NCI-H1694 treated with DMSO at 0.1 percent for 48 hours (cell line): ENCODE measurements at places on chromosomes 7 and 10.

DNA sequence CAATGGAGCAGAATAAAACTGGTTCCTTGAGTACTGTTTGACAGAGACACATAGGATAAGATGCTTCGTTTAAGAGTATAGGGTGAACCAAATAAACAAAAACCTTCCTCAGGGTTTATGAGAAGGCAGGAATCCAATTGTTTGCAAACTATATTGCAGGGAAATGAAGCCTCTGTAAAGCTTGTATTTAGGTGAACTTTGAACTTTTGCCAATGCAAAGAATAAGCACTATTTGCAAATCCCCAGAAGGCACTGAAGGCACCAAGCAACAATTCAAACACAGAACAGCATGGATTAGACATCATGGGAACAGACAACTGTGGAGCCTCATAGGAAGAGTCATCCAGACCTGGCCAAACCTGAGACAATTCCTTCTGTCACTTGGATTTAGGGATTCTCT, 47.1 kb upstream of the WASL start:
- no peak for DNase-seq

DNA sequence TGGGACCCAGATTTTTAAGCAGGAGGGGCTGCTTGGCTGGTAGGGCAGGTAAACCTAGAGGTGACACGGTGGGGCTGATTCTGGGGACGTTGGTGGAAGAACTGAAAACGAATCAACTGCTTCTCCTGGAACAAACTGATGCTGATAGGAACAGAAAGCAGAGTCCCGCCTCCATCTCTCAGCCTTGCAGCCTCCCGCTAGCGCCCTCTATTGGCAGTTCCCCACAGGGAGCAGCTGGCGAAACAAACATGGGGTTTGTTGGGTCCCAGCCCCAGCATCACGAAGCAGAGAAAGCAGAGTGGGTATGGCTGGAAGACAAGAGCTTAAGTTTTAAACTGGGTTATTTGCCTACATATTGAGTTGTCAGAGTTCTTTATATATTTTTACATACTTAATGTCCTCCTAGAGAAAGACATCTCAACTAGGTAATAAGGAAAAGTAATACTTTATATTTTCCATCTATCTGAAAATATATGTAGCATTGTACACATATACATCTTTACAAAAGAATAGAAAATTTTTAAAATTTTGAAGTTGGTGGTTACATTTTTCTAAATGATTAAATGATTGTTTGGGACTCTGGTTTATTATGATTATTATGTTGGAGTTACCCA, 42.3 kb upstream of the FOXI2 start:
- no peak for DNase-seq

GRCh38 chr10:131854579-131855335, 46.1 kb upstream of the PPP2R2D start:
- DNase-seq = no peak

- DNase-seq = no peak
Observed at GRCh38 chr10:131387018-131387529, 75.6 kb upstream of the TCERG1L start.
